ENCODE measurements at places on chromosomes 2 and 18.

DNA sequence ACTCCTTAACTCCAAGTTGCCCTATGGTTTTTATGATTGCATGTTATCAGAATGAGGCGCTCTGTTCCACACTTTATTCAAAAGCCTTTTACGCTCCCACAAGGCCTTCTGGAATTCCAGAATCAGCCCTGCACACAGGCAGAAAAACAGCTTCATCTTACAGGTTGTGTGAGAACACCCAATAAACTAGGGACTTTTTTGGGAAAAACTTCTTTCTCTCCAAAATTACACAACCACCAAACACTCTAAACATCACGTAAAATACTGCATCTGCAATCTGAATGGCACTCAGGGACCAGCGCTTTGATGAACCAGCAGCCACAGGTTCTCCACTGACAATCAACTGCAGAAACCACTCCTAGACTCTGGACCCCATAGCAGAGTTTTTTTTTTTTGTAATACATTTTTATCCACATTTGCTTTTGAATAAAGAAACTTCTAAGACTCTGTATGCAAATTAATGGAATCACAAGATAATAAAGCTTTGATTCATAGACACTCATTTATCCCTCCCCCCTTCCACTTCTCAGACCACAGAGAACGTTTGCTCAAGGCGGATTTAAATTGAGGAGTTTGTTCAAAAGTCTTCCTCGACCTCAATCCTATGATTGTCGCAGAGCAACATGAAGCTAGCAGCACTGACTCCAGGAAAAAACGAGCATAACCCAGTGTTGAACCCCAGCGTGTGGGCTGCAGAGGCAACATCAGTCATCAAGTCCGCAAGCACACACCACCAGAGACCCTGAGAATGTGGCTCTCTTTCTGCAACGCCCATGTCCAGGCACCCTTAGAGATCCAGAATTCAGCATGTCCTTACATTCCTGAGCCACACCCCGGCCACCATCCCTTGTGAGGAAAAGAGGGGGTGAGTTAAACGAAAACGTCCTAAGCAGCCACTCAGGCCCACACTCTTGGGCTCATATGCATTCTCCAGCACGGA is 116.5 kb downstream of the MBP start:
- DNase-seq: no peak

GRCh38 chr2:61328707-61329251 is 142.1 kb downstream of the USP34 start:
- DNase-seq: no peak

DNA sequence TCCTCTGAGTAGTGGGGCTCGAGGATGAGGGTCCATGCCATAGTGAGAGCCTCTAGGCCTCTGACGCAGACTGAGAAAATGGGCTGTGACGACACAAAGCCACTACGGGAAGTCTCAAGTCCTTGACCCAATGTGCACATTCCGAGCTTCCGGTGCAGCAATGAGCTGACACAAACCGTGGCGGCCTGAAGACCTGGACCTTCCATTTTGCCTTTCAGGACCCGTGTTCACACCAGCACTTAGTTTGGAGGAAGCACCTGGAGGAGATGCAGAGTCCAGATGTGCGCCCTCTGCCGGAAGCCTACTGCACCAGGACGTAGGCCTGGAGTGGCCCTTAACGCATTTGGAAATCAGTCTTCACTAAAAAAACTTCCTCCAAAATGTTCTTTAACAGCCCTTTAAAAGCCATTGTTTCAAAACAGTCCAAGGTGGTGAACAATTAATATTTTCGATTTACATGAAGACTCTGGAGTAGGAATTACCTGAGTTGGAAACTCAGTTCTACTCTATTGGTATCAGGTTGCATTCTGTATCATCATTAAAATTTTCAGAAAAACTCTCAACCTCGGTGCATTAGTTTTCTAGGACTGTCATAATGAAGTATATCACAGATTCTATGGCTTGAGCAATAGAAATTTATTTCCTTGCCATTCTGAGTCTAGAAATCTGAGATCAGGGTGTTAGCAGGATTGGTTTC is 33.9 kb downstream of the BMP10 start:
- peak; percentile 68 for DNase-seq

- no peak for DNase-seq
Observed at GRCh38 chr2:117833911-117834310, 19.4 kb downstream of the DDX18 start.

DNA sequence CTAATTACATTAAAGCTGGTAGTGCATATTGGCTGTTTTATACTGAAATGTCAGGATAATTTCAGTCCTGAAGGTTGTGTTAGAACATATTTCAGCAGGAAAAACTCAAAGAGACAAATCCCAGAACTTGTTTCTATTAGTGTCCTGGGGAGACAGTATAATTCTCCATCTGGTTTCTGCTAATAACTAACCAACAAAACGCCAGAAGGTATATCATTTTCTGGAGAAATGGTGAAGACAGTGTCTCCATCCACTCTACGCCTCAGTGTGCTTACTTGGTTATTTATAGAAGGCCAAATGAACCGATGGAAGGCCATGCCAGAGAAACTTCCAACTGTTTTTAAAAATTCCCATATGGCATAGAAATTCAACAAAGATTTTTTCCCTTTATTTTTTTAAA is 41.6 kb downstream of the GCA start:
- no peak for DNase-seq

GRCh38 chr2:216339456-216340279 is 32.6 kb downstream of the MARCHF4 start:
- DNase-seq: no peak

DNA sequence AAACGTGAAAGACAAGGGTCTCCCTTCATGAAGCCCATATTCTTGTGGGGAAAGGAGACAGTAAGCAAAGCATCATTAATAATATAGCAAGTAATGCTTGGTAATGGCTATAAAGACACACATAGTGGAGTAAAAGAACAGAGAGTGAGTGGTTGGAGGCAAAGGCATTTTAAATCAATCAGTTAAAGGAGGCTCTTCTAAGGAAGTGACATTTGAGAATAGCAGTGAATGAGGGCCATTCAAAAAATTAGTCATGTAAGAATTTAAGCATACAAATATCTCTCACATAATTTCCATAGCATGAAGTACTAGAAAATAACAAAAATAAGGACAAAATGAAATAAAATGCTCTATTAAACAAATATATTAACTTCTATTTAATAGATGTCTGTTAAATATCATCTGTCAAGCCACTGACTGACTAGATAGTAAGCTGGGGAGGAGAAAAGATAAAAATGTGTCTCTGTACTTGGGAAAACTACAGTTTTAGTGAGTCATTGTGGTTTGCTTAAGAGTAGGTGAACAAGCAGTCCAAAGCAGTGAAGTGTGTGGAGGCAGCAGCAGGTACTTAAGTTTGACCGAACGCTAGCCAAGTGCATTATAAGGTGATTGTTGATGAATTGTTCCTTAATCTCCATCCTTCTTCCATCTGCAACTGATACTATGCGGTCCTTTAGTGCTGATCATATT is 160.1 kb downstream of the PARD3B start:
- no peak for DNase-seq

DNA sequence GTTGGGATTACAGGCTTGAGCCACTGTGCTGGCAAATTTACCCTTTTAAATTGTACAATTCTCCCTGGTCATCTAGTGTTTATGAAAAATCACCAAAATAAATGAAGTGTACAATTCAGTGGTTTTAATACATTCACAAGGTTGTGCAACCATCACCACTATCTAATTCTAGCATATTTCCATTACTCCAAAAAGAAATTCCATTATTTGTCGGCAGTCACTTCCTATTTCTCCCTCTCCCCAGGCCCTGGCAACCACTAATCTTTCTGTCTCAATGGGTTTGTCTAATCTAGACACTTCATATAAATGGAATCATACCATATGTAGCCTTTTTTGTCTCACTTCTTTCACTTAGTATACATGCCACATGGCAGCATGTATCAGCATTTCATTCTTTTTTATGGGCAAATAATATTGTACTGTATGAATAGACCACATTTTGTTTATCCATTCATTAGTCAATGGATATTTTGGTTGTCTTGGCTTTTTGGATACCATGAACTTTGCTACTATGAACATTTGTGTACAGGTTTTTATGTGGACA is 12.6 kb upstream of the POLE4 start:
- DNase-seq: no peak

DNA sequence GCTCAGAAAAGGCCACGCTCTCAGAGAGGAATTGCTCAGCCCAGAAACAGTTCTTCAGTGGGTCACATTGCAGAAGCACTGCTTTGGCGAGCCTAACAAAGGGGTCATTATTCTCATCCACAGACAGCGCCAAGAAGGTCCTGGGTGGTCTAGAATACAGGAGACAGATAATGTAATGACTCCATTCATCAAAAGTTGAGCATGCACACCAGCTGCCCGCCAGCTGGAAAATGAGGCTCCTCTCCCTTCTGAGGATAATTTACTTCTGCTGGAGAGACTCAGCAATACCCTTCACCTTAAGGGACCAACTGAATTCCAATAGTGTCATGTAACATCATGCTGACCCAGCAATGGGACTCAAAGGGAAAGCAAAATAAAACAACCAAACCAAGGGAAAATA is 79.9 kb downstream of the TRIB2 start:
- DNase-seq: no peak

- DNase-seq: no peak
Observed at GRCh38 chr18:60872434-60872833, 460.8 kb upstream of the CDH20 start.

DNA sequence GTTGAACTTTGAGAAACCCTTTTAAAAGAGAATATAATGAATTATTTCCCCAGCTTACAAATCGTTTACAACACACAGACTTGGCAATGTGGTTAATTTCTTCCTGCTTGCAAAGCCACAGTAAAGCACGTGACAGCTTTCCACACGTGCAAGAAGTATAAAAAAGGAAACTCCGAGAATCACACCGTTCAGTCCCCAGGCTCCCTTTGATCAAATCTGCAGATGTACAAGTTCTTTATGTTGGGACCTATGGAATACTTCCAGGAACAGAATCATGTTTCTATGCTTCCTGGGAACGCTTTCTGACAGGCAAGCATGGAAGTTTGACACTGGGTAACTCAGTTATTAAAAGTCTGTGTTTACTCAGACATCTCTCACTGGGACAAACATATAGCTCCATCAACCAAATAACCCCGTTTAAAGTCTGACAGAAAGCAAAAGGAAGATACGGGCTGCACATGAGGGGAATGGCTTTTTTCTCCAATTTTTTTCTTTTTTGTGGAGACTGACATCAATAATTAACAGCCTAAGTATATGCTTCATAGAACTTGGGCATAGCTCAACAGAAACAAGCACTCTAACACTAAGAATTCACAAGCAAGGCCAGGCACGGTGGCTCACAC is 134.8 kb downstream of the EIPR1 start:
- DNase-seq: peak; percentile 2

GRCh38 chr2:80330527-80331450 is 26.2 kb upstream of the LRRTM1 start:
- DNase-seq: no peak

DNA sequence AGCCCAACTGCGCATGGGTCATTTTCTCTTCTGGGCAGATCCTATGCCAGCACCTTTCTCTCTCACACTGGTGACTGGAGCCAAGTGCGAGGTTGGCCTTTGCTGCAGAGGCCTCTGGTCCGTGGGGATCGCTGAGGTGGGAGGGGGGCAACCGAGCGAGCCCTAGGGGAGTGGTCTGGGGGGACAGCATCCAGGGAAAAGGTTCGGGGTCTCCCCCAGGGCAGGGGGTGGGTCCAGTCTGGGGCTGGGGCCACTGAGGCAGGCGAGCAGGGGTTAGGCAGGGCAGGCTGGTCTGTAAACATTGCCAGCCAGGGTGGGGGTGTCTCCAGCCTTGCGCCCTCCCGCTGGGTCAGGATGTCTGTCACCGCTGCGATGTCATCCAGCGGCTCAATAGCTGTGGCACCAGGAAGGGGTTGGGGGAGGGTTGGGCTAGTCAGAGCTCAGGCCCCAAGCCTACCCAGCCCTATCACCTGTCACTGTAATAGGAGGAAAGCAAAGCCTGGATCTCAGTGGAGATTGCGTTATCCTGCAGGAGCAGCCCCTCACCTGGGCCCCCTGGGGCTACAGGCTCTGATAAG is 4.7 kb downstream of the WDR54 start:
- DNase-seq: no peak

DNA sequence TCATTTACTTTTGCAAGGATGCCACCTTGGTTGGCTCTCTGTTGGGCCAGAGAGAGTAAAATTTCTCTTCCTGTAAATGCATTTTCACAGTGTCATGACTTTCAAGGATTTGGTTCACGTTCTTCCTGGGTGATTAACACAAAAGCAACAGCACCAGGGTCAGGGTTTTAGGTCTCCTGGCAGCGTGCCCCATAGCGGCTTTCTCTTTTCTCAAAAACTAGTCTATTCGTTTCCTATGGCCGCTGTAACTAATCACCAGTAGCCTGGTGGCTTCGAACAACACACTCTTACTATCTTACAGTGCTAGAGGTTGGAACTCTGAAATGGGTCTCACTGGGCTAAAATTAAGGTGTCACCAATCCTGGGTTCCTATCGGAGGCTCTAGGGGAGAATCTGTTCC is 56.3 kb upstream of the ACMSD start:
- DNase-seq: no peak

DNA sequence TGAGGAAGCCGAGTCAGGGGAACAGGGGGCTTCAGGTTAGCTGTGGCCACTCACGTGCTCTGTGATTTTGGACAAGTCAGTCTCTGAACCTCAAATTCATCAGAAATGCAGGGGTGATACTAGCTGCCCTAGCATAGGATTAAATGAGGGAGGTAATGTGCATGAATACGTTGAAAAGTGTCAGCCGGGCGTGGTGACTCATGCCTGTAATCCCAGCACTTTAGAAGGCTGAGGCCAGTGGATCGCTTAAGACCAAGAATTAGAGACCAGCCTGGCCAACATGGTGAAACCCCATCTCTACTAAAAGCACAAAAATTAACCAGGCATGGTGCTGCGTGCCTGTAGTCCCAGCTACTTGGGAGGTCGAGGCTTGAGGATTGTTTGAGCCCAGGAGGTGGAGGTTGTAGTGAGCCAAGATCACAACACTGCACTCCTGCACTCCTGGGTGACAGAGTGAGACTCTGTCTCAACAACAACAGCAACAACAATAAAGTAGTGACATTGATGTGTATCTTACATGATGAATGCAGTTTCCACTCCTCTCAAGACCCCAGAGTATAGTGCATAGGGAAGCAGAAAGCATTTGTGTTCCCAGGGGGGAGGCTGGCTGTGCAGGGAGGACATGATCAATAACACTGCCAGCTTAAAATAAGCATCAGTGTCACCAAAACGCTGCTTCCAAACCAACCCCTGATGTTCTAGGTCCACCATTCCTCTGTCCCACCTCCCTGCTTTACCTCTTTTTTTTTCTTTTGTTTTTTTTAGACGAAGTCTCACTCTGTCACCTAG is 68.8 kb downstream of the HNRNPLL start:
- DNase-seq: no peak

GRCh38 chr2:65057391-65058052 is 1.3 kb downstream of the CEP68 start:
- DNase-seq: no peak

- DNase-seq: no peak
Observed at GRCh38 chr2:8248623-8248957, 433.3 kb upstream of the ID2 start.

GRCh38 chr18:61752973-61753372 is 139.8 kb downstream of the RNF152 start:
- DNase-seq: no peak

DNA sequence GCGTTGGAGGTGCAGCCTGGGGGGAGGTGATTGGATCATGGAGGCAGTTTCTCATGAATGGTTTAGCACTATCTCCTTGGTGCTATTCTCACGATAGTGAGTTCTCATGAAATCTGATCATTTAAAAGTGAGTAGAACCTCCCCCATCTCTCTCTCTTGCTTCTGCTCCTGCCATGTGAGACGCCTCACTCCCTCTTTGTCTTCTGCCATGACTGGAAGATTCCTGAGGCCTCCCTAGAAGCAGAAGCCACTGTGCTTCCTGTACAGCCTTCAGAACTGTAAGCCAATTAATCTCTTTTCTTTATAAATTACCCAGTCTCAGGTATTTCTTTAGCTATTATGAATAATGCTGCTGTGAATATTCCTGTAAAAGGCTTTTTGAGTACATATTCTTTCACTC is 52.9 kb downstream of the SERPINB7 start:
- no peak for DNase-seq
